ENCODE measurements at places on chromosomes 1 and 21.

DNA sequence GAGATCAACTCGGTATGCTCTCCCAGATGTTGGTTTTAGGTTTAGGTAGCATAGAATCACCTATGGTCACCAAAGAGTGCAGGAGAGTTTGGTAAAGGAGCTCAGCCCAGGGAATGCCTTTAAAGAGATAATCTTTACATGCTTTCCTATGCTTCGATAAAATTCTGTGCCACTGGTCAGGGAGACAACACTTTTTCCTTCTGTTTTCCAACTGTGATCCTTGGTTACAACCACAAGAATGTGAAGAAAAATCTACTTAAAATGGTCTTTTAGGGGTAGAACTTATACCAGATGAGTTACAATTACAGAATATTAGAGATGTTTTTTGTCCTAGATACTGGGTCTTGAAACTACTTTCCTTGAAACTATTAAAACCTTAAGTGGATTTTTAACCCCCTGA, 895.6 kb downstream of the TTLL7 start:
- no peak for DNase-seq

GRCh38 chr1:21645550-21645949, 23.6 kb downstream of the RAP1GAP start:
- no peak for DNase-seq

- DNase-seq: no peak
These were observed 26.0 kb downstream of the RPS6KA1 start for GRCh38 chr1:26555550-26555981.

- no peak for DNase-seq
These were observed 30.5 kb downstream of the SOX13 start for GRCh38 chr1:204103431-204103741.

DNA sequence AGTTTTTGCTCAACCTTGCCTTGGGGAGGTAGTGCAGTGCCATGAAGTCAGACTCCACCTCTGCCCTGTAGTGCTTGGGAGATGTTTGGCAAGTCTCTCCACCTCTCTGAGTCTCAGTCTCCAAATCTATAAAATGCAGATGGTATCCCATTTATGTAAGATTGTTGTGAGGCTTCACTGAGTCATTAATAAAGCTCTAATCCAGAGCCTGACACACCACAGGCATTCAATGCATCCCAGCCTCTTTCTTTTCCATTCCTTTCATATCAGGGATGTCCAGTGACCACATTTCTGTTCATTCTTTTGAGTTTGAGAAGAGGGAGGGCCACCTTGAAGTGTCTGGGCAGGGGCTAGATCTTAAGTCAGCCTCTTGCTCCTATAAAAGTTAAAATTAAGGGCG, 37.6 kb upstream of the LMO4 start:
- DNase-seq: no peak

GRCh38 chr21:33560965-33561364, 18.1 kb downstream of the SON start:
- DNase-seq: no peak

DNA sequence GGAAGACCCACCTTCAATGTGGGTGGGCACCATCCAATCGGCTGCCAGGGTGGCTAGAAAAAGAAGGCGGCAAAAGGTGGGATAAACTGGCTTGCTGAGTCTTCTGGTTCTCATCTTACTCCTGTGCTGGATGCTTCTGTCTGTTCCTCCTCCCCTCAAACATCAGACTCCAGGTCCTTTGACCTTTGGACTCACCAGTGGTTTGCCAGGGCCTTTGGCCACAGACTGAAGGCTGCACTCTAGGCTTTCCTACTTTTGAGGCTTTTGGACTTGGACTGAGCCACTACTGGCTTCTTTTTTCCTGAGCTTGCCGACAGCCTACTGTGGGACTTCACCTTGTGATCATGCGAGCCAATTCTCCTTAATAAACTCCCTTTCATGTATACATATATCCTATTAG, 55.9 kb downstream of the VCAM1 start:
- DNase-seq: no peak

DNA sequence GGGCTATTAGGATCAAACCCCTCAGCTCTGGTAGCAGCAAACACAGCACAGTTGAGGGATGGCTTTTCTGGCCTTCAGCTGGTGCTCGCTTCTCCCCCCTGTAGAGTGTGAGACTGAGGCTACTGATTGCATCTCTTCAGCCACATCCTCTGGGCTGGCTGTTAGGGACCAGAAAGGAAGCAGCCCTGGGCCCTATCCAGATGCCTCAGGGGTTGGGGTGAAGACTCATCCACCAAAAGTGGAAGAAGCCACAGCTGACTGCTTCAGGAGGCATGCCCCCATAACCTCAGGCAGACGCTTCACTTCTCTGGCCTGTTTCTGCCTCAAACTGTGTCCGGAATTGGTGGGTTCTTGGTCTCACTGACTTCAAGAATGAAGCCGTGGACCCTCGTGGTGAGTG, 6.2 kb upstream of the TMEM200B start:
- DNase-seq: no peak

- no peak for DNase-seq
These were observed 225.8 kb upstream of the PROX1 start for GRCh38 chr1:213761845-213762407.

DNA sequence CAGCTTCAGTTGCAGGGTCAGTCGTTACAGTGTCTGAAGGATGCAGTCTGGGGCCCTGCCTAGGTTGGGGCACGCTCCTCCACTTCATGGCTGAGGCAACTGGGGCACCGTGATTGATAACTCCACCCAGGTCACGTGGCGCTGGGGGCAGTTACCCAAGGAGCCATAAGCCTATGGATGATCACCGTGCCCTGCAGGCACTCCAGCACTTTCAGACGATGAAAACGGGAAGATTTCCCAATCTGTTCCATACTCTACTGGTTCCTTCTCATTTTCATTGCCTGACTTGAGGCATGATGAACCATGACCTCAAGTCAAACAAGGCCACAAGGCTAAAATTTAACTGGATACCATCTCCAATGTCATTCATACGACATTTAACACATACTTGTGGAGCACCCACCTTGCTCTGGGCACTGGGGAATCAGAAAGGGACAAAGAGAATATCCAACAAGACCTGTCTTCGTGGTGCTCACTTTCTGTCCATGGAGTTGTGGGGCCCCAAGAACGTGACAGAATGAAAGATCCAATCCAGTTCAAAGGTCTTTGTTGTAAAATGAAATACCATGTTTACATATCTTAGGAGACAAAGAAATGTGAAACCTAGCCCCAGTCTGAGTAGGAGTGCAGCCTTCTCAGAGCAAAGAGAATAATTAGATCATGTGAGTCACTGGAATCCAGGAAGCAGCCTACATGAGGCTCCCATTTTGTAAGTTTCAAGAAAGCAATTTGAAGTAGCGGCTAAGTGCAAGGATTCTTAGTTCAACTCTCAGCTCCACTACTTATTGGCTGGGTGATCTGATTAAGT, 39.4 kb upstream of the SPOCD1 start:
- no peak for DNase-seq

- DNase-seq: no peak
These were observed 86.5 kb downstream of the CDC14A start for GRCh38 chr1:100438789-100439188.

GRCh38 chr1:243595527-243596210, 254.4 kb downstream of the AKT3 start:
- peak; percentile 20 for DNase-seq

DNA sequence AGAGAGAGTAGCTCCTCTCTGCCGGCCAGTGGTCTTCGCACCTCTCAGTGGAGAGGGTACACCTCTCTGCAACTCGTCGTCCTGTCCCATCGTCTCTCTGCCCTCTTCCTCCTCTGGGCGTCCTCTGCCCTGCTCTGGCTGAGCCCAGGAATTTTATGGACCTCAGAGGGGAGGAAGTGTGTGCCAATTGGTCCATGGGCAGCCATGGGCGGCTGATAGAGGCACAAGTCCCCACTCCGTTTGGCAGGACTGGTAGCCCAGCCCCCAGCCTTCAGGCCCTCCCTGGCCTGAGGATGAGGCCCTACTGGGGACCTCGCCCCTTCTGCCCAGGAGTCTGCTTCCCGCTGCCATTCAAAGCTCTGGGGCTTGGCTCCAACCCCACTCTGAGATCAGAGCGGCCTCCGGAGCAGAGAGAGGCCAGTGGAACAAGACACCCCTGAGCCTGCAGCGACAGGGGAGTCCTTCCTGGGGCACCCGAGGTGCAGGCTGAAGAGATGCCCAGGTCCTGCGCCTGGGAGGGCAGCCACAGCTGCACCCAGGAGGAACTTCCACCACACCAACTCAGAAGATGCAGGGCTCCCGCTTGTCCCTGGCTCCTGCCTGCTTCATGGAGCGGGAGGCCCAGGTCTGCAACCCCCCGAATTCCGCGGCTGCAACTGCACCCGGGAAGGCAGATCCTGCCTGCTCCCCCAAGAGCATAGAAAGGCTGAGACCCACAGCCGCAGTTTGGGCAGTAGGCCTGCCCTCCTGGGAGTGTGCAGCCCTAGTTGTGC, 659.9 kb downstream of the KCNT2 start:
- DNase-seq: no peak

DNA sequence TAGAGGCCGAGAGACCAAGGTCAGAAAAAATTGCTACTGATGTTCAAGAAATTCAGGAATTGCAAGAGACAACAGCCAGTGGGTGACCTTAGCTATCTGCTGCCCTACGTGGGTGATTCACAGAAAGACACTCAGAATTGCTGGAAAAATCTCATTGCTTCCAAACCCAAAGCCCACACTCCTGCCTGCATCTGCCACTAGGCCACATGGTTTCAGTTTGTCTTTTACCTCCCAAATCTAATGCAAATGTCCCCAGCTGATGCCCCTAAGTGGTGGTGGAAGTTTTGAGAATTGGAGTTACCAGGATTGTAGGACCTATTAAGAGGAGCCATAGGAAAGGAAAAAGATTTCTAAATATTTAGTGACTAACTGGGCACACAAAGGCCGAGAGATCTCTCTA, 341.5 kb upstream of the CHRM3 start:
- no peak for DNase-seq

Data from CD4-positive, alpha-beta T cell treated with Interleukin-4 for 1 hour (primary cell).